ENCODE measurements at places on chromosomes 7 and 10.
A peak's percentile ranks its signal among the peaks of the same experiment; 100 is the strongest.

DNA sequence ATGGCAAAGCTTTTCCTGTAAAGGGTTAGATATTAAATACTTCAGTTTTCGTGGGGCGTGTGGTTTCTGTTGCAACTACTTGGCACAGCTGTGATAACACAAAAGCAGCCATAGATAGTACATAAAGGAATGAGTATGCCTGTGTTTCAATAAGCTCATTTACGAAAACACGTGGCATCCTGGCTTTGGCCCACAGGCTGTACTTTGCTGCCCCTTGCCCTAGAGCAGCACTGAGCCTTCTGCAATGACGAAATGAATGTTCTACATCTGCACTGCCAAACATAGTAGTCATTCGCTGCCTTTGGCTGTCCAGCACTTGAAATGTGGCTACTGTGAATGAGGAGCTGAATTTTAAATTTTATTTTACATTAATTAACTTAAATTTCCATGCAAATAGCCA, 376.2 kb upstream of the TPK1 start:
- no peak for DNase-seq

DNA sequence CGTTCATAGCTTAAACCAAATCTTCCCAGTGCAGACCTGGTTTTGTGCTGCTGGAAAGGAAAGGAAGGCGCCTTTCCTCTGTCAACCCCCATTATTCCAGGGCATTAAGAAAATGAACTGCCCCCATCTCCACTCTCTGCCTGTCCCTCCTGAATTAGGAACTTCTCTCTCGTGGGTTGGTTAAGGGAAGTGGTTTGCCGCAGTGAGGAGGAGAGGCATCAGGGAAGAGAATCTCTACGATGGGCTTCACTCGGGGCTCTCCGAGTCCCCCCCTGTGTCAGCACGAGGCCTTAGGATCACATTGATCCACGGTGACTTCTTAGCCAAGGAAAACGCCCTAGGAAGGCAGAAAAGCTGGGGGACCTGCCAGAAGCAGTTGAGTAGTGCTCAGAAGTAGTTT, 53.9 kb upstream of the LYZL2 start:
- no peak for DNase-seq

GRCh38 chr10:69088801-69089501, 1.0 kb downstream of the SRGN start:
- peak; percentile 58 for DNase-seq

DNA sequence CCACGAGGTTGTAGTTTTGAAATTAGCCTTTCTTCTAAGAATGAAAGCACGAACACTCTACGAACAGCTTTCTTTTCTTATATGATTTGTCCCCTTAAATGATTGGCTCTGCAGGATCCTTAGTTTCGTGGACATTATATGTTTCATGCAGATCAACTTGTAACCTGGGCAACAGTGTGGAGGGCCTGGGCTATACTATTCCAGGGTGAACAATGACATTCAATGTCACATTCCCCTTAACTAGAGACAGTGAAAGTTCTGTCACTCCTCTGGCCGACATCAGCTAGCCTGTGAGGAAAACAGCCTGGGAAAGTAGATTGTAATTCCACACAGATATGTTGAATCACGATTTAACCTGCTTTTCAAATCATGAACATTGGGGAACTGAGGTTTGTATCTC, 23.4 kb downstream of the TAS2R16 start:
- no peak for DNase-seq

GRCh38 chr7:21128062-21128817, 299.6 kb upstream of the SP4 start:
- no peak for DNase-seq

GRCh38 chr7:66099551-66100407, 14.9 kb upstream of the CRCP start:
- DNase-seq: peak; percentile 32

DNA sequence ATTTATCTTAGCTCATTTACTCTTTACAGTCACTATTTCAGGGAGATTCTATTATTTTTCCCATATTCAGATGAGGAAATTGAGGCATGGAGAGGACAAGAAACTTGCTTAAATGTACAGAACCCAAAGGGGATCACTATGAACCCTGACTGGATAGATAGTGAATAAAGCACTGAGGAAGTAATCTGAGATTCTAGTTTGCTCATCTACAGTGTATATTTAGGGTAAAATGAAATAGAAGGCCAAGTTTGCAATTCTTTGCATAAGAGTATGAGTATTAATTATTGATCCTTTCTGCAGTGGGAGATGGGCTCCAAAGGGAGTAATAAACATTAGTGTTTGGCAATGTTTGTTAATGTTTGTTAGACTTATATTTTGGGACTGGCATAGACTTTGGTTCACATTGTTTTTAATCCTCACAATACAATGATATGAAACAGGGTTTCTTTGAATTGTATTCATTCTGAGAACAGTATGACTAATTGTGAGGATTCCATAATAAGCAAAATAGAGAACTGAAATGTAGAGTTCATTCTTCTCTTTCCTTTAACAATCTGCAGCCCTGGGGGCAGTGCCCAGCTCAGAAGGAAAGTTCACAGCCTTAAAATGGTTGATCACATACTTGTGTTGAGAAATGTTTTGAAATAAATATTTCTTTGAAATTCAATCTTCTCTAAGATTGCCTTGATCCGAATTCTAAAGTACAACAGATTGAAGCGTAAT, 131.0 kb upstream of the ZNF804B start:
- DNase-seq: no peak
